ENCODE measurements at places on chromosomes 5 and 9. TPM values are rescaled to one million over a fixed set of nuclear protein-coding genes. Genes with fewer than 3 reads are reported as not detected.

CCDC152 gene
- 1.4 TPM for total RNA-seq

XRCC4 gene
- total RNA-seq, result 7.9 TPM

BSPRY gene
- total RNA-seq, result 0.35 TPM

AGGF1 gene
- 14.5 TPM for total RNA-seq

IGIP gene
- 10.1 TPM for total RNA-seq

DNA sequence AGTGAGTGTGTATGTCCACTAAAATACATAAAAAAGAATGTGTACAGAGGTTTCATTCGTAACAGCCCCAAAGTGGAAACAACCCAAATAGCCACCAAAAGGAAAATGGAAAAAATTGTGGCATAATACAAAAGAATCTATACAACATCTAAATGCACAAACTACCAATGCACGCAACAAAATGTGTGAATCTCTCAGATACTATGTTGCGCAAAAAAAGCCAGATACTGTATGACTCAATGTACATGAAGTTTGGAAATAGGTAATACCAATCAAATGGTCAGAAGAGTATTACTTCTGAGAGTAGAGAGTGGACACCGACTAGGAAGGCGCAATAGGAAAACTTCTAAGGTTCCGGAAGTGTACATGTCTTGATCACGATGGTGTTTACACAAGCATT lies 2.4 kb downstream of the XPA start:
- DNase-seq, result no peak

DNA sequence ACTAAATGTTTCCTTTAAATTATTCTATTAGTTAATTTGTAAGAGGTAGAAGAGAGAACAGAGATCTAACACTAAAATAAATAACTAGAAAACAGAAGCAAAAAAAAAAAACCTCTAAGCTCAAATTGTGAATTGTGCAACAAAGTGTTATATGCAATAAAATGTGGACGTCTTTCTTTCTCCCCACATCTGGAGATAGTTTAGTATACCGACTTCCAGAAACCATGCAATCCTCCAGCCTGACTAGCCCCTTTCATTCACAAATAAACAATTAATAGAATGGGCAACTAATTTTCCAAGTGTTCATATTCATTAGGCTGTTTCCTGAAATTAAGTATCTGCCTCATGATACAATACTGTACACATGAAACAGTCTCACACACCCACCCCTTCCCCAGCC lies 258.5 kb downstream of the BNC2 start:
- DNase-seq, result no peak

- DNase-seq, result peak; percentile 93
Observed at GRCh38 chr5:179795863-179796833, 2.4 kb downstream of the LTC4S start.

PCDHA8 gene
- not detected for total RNA-seq

DNA sequence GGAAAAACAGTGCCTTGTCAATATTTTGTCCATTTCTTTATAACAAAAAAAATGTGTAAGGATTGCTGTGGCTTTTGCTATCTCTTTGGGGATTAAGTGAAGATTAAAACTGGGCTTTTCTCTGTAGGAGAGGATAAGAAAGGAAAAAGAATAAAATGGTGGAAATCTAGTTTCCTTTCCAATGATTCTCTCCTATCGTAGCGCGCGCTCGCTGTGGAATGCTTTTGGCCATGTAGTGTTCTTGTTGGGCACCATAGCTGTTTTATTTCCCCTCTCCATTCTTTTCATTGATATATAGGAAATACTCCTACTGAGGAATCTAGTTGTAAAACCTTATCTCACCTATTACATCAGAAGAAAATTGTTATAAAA lies 1.5 kb downstream of the STXBP1 start:
- DNase-seq, result no peak

DNA sequence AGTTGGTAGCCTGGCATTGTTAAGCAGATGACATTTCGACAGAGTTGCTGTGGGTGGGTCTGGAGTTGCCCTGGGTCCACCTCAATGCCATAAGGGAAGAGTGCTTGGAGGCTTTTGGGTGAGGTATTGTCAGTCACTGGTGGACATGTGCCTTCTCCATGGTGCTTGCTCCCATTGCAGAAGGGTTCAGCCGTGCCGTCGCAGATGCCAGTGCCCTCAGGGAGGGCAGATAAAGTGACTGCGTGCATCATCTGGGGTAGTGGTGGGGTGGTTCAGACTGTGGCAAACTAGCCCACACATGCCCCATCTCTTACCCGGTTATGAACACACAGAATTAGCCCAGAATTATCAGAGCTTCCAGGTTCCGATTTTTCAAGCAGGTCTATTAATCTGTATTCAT lies 71.6 kb downstream of the FBXL7 start:
- DNase-seq, result no peak

GRCh38 chr9:34430843-34431437 lies 27.4 kb downstream of the FAM219A start:
- DNase-seq, result peak; percentile 86

- no peak for DNase-seq
Observed at GRCh38 chr5:136035837-136036236, 7.0 kb downstream of the TGFBI start.

DNA sequence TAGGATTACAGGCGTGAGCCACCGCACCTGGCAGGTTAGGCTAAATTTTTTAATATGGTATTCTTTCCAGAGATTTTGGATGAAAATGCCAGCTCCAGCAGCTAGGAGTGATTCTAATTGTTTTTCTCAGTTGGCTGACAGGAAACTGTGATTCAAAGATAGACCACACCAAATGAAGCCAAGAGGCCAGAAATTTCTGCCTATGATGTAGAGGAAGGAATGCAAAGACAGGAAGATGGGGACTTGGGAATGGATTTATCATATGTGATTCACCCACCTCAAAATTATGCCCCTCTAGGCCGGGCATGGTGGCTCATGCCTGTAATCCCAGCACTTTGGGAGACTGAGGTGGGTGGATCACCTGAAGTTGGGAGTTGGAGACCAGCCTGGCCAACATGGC lies 53.3 kb downstream of the UGCG start:
- DNase-seq, result no peak

PFDN1 gene
- 80.6 TPM for total RNA-seq

DNA sequence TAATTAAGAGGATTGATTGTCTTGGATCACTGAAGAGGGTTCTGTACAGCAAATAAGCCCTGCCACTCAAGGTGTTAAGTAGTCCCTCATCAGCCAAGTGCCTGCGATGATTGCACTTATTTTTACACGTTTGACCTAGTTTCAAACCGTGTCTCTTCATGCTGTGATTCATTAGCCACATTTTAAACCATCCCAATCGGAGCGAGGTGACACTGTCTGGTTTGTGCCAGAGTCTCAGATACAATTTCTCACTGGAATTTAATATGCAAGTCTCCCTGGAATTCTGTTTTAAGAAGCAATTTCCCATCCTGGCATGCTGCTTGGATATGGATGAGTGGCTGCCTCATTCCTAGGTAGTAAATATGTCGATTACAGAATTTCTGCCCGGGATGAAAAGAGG lies 1.6 kb downstream of the INSYN2B start:
- no peak for DNase-seq

AGXT2 gene
- total RNA-seq, result not detected

DNA sequence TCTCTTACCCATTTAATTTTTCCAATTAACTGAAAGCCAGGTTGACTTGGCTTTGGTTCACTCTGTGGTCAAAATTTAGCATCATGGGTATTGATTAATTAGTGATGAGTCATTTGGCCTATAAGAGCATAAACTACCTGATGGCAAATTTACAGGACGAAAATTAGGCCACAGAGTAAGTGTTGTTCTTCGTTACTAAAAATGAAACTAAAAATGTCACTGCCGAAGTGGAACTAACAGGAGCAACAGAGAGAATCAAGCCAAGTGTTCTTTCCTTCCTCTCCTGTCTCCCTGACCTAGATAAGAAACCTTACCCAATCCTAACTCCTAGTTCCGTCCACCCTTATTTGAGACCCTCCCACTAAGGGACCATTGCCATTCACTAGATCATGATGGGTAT lies 176.9 kb downstream of the RAB3C start:
- no peak for DNase-seq

ZDHHC11 gene
- 38.0 TPM for total RNA-seq

EIF4EBP3 gene
- total RNA-seq, result 11.7 TPM

GRCh38 chr9:18456624-18457237 lies 17.2 kb upstream of the ADAMTSL1 start:
- DNase-seq, result no peak

- no peak for DNase-seq
Observed at GRCh38 chr5:141430332-141431113, at the start of gene PCDHGA12. Gene PCDHGA12, plus strand, starts transcription at chr5:141430507. Its CDS starts 253 bp downstream, at chr5:141430760.

DNA sequence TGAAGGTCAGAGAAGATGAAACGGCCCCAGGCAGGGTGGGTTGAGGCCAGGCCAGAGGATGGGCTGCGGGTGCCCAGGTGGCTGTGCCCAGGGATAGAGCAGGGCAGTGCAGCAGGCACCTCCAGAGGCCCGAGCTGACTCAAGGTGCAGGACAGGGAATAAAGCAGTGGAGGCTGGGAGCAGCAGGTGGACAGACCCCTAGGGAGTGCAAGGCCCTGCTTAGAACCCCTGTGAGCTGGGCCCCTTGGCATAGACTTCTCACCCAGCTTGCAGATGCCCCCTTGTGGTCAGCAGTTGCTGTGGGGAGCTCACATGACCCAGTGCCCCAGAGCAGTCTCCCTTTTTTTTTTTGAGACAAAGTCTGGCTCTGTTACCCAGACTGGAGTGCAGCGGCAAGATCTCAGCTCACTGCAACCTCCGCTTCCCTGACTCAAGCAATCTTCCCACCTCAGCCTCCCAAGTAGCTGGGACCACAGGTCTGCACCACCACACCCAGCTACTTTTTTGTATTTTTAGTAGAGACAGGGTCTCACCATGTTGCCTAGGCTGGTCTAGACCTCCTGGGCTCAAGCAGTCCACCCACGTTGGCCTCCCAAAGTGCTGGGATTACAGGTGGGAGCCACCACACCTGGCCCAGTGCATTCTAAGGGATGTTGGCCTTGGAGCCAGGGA lies 118.8 kb downstream of the WNK2 start:
- peak; percentile 65 for DNase-seq

ELOVL7 gene
- 0.46 TPM for total RNA-seq

PCA3 gene
- not detected for total RNA-seq

All from Right ventricle myocardium inferior (tissue), 1 donor.